ENCODE measurements at places on chromosomes 6 and 20.

DNA sequence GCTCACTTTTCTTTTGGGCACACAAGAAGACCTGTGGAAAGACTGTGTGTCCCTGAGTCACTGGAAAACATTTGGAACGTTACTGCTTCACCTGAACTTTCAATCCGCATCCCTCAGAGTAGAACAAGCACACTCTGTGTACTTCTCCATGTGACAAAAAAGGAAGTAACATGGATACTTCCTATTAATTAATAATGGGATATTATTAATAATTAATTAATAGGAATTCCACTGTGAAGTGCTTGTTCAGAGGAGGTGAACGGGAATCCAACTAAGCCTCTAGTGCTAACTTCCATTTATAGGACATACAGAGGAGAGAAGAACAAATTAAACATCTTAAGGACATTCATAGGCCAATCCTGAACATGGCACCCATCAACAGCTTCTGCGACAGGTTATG is 407.8 kb downstream of the SYNE1 start:
- DNase-seq: no peak

- no peak for DNase-seq
These were observed 201.7 kb upstream of the SASH1 start for GRCh38 chr6:148140772-148141557.

- no peak for DNase-seq
These were observed 800 bp upstream of the GRIK2 start for GRCh38 chr6:101392586-101393230.

GRCh38 chr20:35120012-35120701 is 27.0 kb downstream of the EDEM2 start:
- no peak for DNase-seq

- no peak for DNase-seq
These were observed 33.7 kb downstream of the RPF2 start for GRCh38 chr6:111015389-111016124.

DNA sequence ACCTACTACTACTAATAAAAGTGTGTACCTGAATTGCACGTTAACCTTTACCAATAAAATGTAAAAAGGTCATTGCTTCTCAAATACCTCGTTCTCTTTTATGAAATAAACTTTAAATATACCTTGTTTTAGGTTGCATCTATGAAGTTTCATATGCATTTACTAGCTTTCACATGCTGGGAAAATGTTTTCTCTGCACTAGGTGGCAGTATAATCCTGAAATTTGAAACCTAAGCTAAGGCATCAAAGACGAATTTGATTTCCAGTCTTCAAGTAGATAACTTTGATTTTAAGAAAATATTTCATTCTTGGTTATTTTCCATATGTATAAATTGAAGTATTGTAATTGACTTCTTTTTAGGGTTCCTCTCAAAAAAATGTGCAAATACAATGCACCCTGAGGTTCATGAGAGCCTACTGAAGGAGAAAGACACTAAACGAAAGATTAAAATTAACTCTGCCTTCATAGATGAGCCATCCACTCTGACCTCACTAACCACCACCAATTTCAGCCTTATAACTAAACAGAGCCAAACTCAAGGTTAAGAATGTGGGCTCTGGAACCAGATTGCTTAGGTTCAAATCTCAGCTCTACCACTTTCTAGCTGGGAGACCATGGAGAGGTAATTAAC is 7.3 kb upstream of the COL9A1 start:
- no peak for DNase-seq

GRCh38 chr20:8299921-8300320 is 167.9 kb downstream of the PLCB1 start:
- no peak for DNase-seq

GRCh38 chr20:62723351-62723750 is 14.7 kb downstream of the NTSR1 start:
- no peak for DNase-seq

DNA sequence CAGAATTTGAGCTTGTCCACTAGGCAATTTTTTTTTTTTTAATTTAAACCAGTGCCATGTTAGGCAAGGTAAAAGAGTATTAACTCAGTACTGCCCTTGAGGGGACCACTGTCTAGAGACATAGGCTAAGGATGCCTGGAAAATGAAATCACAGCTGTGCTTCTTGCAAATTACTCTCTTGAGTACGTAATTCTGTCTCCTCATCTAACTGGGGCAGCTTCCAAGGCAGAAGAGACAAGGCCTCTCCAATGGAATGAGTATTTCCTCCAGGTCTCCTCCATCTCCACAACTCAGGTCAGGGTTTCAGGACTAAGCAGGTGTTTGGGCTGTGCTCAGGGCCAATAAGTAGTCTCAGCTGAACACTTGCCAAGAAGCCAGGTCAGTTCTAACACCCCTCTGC is 33.8 kb upstream of the MRPS10 start:
- no peak for DNase-seq

GRCh38 chr6:53691252-53691651 is 25.7 kb upstream of the KLHL31 start:
- DNase-seq: no peak

- DNase-seq: no peak
These were observed 587.5 kb downstream of the CBLN4 start for GRCh38 chr20:55417836-55418235.

GRCh38 chr6:3347826-3348225 is 89.1 kb downstream of the PSMG4 start:
- DNase-seq: no peak

DNA sequence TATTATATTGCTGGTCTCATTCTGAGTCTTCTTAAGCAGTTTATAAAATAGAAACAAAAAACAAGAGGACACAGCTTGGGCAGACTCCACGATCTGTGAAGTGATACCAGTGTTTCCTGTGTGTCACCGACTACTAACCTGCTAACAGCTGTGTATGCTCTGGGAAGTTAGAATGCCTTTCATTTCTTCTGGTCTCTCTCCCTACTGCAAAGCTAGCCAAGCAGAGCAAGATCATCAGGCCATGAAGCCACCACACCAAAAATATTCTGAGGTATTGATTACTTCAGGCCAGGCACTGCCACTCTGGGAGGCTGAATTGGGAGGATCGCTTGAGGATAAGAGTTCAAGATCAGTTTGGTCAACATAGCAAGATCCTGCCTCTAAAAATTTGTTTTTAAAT is 46.9 kb upstream of the SMIM29 start:
- no peak for DNase-seq

- no peak for DNase-seq
These were observed 70.2 kb upstream of the TBC1D7 start for GRCh38 chr6:13398421-13398994.

DNA sequence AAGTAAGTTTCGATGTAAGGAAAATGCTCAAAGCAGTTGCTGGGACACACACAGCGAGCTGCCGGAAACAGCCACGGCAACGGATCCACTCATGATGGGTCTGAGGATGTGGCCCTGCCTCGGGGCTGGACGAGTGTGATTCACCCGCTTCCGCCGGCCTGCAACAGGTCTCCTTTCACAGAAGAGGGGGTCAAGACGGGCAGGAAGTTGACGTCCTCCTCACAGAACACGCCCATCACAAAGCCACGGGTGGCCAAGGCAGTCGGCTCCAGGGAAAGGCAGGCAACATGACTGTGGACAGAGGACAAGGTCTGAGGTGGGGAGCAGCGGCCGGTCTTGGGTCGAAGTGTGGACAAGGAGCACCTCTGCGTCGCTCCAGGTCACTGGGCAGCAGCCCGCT is 29.9 kb upstream of the SMOC2 start:
- DNase-seq: no peak

DNA sequence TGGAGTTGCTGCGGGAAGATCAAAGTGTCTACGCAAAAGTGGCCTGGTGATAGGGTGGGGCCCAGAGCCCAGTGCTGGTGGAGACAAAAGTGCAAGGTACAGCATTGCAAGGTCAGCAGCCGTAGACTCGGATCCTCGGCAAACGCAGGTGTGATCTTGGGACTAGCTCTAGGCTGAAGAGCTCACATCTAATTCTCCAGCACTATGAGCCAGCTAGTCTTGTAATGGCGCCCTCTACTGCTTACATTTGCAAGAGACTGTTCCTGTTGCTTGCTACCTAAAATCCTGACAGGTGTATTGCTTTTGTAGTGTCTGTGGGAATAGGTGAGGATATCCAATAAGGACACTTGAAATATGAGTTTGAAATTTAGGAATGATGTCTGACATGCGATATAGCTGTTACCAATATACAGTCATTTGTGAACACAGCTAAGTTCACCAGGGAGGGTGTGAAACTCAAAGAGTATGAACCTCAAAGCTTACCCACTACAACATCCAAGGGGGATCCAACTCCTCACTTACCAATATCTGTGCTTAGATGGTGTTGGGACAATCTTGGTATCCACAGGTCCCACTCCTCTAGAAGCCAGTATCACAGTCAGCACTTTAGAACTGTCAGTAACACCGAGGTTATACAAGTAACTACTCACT is 58.4 kb downstream of the PDE7B start:
- DNase-seq: peak; percentile 52

- no peak for DNase-seq
These were observed 16.8 kb downstream of the USP45 start for GRCh38 chr6:99498421-99498820.

GRCh38 chr20:64280460-64280843 is 24.9 kb downstream of the PCMTD2 start:
- no peak for DNase-seq

DNA sequence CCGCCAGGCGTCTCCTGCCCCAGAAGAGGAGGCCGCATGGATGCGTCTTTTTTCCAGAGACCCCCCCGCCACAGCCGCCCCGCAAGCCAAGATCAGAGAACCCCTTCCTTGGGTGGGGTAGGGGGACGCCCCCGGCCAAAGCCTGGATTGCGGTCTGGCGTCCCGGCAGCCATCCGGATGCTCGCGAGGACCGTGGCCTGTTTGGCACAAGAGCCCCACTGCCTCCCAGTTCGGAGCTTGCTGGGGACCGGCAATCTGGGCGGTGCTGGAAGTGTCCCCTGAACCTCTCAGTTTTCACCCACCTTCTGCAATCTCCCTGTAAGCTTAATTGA is 924 bp downstream of the FAM162B start:
- DNase-seq: no peak

DNA sequence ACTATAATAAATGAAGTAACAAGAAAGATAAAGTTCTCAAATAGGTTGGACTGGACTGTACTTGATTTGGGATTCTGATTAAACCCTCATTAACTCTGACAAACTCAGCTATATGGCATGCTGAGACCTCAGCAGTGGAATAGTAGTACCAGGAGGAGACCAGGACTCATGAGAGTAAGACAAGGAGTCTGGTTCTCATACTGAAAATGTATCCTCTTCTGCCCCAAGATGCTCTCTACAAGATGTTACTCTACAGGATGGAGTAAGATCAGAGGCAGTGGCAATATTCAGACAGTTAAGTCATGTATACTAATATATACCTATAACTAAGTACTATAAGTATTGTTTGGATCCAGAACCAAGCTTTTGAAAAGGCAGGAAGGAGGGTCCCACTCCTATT is 31.9 kb upstream of the SYNCRIP start:
- DNase-seq: no peak

GRCh38 chr20:63628246-63628975 is 1.5 kb upstream of the GMEB2 start:
- DNase-seq: peak; percentile 41

DNA sequence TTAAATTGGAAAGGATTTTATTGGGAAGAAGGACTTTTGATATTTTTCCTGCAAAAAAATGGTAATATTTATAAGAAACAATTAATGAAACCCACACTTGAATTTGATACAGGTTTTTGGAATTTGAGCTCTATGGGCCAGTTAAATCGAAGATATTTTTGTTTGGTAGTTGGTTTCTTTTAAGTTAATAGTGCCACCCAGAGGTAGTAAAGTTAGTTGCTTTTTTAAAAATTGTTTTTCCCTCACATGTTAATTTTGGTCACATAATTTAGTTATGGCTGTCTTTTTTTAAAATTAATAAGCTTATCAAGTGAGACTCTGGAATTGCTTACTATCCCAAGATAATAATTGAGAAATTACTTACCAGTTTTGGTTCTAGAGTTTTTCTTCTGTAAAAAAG is 7.1 kb downstream of the PRIM2 start:
- no peak for DNase-seq

- no peak for DNase-seq
These were observed 397.0 kb downstream of the SMOC2 start for GRCh38 chr6:168838037-168838399.

DNA sequence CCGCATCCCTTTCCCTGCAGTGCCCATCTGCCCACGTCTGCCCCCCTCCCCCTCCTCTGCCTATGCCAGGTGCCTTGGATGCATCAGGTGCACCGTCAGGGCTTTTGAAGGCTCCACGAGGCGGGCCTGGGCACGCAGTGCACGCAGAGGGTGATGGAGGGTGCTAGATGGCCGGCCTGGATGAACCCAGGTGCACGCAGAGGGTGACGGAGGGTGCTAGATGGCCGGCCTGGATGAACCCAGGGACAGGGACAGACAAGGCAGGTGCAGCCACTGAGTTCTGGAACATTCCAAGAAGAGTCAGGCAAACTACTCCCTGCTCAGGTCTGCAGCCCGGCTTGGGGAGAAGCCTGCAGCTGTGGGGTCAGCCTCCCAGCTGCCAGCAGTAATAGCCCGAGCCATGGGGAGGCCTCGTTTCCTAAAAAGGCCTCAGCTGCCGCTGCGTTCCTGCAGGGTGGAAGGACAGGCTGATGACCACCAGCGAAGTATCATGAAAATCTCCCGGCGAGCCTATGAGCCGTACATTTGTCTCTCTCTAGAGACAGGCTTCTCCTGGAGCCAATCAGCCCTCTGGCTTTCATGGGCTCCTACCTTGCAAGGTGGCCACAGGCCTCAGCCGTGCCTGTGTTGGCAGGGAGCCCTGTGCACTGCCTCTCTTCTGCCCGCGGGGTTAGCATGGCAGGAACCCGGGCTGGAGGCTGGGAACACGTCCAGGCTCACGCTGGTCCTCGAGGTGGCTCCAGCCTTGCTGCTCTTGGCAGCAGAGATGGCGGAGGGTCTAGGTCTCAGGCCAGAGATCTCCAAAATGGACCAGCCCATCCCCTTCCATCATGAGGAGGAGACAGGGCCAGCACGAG is 29.6 kb downstream of the NTSR1 start:
- no peak for DNase-seq

DNA sequence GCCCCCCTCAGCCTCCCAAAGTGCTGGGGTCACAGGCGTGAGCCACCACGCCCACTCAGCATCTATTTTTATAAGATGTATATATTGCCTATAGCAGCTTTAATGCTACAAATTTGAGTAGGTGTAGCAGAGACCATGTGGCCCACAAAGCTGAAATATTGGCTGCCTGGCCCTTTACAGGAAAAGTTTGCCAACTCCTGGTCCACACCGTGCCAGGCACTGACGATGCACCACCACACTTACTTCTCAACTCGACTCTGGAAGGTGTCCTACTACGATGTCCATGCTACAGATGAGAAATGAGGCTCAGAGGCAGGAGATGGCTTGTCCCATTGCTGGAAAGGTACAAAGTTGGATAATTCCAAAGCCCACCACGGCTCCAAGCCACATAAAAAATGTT is 17.2 kb upstream of the SRSF6 start:
- DNase-seq: no peak

GRCh38 chr6:135018052-135018451 is 36.6 kb downstream of the HBS1L start:
- DNase-seq: no peak

DNA sequence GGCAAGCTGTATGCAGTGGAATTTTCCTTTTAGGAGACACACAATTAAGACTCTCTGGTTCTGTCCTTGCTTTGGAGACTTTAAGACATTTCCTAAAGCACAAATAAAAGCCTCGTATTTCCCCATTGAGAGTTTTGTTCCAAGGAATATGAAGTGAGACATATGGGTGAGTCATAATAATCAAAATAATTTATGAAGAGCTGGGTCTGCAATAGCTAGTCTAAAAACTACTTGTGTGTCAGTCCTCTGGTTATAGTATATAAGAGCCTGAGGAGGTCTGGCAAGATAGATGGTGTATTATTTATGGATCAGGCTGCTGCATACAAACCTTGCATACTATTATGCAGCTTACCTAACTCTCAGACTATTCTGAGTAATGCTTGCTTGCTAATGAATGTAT is 142.6 kb downstream of the ADGRG6 start:
- DNase-seq: no peak

Data from CD8-positive, alpha-beta memory T cell (primary cell).